ENCODE measurements at places on chromosomes 13 and 19. TPM values are rescaled to one million over a fixed set of nuclear protein-coding genes. Genes with fewer than 3 reads are reported as not detected.

The TSSK6 gene
- total RNA-seq: 0.56 TPM

The ZNF296 gene
- total RNA-seq: not detected

The FPR1 gene
- not detected for total RNA-seq

The CLIP3 gene
- 5.0 TPM for total RNA-seq

The PNMA8B gene
- under 0.01 TPM for total RNA-seq

The CPT1C gene
- 14.2 TPM for total RNA-seq

The TYROBP gene
- not detected for total RNA-seq

The KBTBD6 gene
- 14.7 TPM for total RNA-seq

The KLF1 gene
- not detected for total RNA-seq

The SLC10A2 gene
- total RNA-seq: not detected

The FGF14 gene
- under 0.01 TPM for total RNA-seq
